ENCODE measurements at places on chromosomes 4 and X. TPM values are rescaled to one million over a fixed set of nuclear protein-coding genes. Genes with fewer than 3 reads are reported as not detected.

CYSLTR1 gene
- 5.5 TPM for total RNA-seq

ASMT gene
- total RNA-seq, result 0.52 TPM

EPGN gene
- total RNA-seq, result not detected

ACOT9 gene
- 24.9 TPM for total RNA-seq

WDR44 gene
- total RNA-seq, result 18.0 TPM

RASGEF1B gene
- 58.7 TPM for total RNA-seq

SLITRK2 gene
- not detected for total RNA-seq

CLCN4 gene
- 0.37 TPM for total RNA-seq

TMPRSS11A gene
- total RNA-seq, result not detected

AMTN gene
- total RNA-seq, result not detected

PNMA3 gene
- 6.3 TPM for total RNA-seq

BEND4 gene
- total RNA-seq, result 0.42 TPM

PPP2R2C gene
- not detected for total RNA-seq

HAND2 gene
- total RNA-seq, result not detected

MAGEB1 gene
- total RNA-seq, result not detected

SPATA18 gene
- total RNA-seq, result not detected

PITX2 gene
- not detected for total RNA-seq

COL25A1 gene
- total RNA-seq, result not detected

MAML3 gene
- 4.2 TPM for total RNA-seq

TSR2 gene
- total RNA-seq, result 33.9 TPM
